Activated CD4-positive, alpha-beta memory T cell treated with anti-CD3 and anti-CD28 coated beads, Interleukin-2, amount 10 ng/mL, durations not matched to agents 7 days and 5 days (primary cell): ENCODE measurements at places on chromosomes 6 and 20. TPM values are rescaled to one million over a fixed set of nuclear protein-coding genes. Genes with fewer than 3 reads are reported as not detected.

STMN3 gene
- total RNA-seq: 20.9 TPM

ACAT2 gene
- total RNA-seq: 98.0 TPM

SLC16A10 gene
- 1.4 TPM for total RNA-seq

LRRC73 gene
- total RNA-seq: 0.23 TPM

BANF2 gene
- total RNA-seq: not detected

IP6K3 gene
- not detected for total RNA-seq

MICA gene
- 12.3 TPM for total RNA-seq

TMEM181 gene
- total RNA-seq: 20.2 TPM

HSD17B8 gene
- 13.0 TPM for total RNA-seq

HLA-DRB5 gene
- 14.0 TPM for total RNA-seq

VIP gene
- not detected for total RNA-seq

FAM83C gene
- not detected for total RNA-seq

DNA sequence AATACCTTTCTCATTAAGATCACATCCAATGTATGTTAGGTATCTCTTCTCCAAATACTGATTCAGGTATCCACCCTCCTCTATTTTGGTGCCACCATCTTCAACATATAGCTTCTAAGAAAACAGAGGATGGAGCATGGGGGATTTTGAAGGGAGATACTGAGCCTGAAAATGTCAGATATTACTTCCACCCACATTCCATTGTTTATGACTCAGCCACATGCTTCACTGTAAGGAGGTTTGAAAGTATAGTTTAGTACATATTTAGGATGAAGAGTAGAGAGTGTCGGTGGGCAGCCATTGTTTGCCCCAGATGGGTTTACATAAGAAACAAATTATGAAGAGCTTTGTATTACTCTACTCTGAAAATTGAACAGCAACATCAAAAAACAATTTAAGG, 286.7 kb downstream of the TFAP2B start:
- H3K4me3 ChIP-seq: no peak overlapping the region
- H3K4me1 ChIP-seq: no peaks in the 10 kb centered on the region
- H3K36me3 ChIP-seq: no peaks in the 10 kb centered on the region
- no peaks in the 10 kb centered on the region for H3K27me3 ChIP-seq
- DNase-seq: no peak
- no peak overlapping the region for H3K27ac ChIP-seq

GRCh38 chr6:46996860-46997641, 45.1 kb downstream of the ADGRF1 start:
- no peaks in the 10 kb centered on the region for H3K4me1 ChIP-seq
- no peaks in the 10 kb centered on the region for H3K36me3 ChIP-seq
- no peak for DNase-seq
- H3K27me3 ChIP-seq: no peaks in the 10 kb centered on the region
- H3K4me3 ChIP-seq: no peak overlapping the region

GRCh38 chr6:34993213-34993612, 104.2 kb downstream of the ANKS1A start:
- H3K27me3 ChIP-seq: no peaks in the 10 kb centered on the region
- no peak overlapping the region for H3K4me3 ChIP-seq
- no peaks in the 10 kb centered on the region for H3K4me1 ChIP-seq
- no peak overlapping the region for H3K27ac ChIP-seq
- no peak for DNase-seq

DNA sequence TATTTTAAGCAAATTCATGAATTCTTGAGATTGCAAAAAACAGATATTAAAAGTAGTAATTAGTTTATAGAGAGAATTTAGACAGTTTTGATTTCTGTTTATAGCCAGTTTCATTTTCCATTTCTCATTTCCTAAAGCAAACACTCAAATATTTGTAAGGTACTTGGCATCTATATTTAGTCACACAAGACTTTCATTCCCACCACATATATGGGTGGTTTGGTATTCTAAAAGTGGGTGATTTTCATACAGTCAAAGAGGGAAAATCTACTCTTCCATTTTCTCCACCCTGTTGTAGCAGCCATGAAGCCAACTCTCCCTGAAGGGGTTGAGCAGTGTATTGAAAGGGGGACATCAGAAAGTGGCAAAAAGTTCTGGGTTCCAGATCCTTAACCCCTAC, 181.1 kb upstream of the SUPT3H start:
- H3K27ac ChIP-seq: no peak overlapping the region
- H3K4me1 ChIP-seq: peaks cover 38% of the 10 kb centered on the region
- H3K27me3 ChIP-seq: no peaks in the 10 kb centered on the region
- peaks cover 17% of the 10 kb centered on the region for H3K36me3 ChIP-seq
- no peak for DNase-seq
- no peak overlapping the region for H3K4me3 ChIP-seq

GRCh38 chr6:53582963-53583362, 38.1 kb upstream of the GCLC start:
- H3K4me1 ChIP-seq: peaks cover 12% of the 10 kb centered on the region
- DNase-seq: no peak
- H3K27me3 ChIP-seq: no peaks in the 10 kb centered on the region
- H3K27ac ChIP-seq: no peak overlapping the region
- H3K36me3 ChIP-seq: no peaks in the 10 kb centered on the region

GRCh38 chr6:548517-548916, 108.4 kb downstream of the HUS1B start:
- H3K4me1 ChIP-seq: peaks cover 63% of the 10 kb centered on the region
- no peaks in the 10 kb centered on the region for H3K27me3 ChIP-seq
- peaks cover 43% of the 10 kb centered on the region for H3K36me3 ChIP-seq
- DNase-seq: peak; percentile 68

DNA sequence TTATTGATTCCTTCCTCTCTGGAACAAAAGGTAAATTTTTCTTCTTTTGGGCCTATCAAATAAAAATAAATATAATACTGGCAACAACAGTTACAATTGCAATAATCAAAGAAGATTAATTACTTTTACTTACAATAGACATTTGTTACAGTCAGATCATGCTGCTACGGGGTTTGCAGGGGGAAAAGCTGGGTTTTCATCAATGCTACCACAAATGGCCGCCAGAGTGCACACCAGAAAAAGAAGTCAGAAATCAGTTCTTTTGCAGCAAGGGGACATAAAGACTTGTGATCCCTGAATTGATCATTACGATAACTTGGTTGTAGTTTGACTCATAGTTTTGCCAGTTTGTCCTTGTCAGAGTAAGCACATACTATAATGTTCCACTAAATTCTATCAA, 714.5 kb upstream of the EYS start:
- no peak overlapping the region for H3K27ac ChIP-seq
- DNase-seq: no peak
- no peak overlapping the region for H3K4me3 ChIP-seq

DNA sequence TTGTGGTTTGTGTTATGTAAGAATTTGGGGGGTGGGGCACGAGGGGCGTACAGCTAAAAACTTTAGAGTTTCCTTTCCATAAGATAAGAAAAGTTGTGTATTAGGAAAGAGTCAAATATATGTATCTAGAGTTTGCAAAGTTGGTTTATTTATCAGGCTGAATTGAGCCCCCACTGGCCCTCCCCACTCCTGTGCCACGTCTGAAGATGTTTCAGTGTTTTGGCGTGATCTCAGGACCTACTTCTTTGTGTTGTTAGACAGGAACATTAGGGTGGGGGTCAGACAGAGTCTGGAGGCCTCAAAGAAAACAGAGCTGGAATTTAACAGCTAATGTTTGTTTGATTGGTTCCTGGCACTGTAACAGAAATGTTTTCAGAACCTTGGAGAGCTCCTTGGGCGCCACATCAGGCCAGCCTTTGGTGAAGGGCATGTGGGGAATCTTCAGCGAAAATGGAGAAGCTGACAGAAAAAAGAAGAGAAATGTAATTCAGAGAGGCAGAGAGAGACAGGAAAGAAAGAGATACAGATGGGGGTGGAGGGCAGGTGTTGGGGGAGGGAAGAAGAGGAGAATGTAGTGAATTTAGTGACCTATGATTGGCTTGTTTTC, 674 bp downstream of the NRSN1 start:
- H3K4me3 ChIP-seq: no peak overlapping the region
- peaks cover 5% of the 10 kb centered on the region for H3K27me3 ChIP-seq
- peak; percentile 30 for DNase-seq
- H3K27ac ChIP-seq: no peak overlapping the region

- no peak overlapping the region for H3K4me3 ChIP-seq
- no peaks in the 10 kb centered on the region for H3K36me3 ChIP-seq
- no peak for DNase-seq
- peaks cover 3% of the 10 kb centered on the region for H3K27me3 ChIP-seq
- no peaks in the 10 kb centered on the region for H3K4me1 ChIP-seq
- H3K27ac ChIP-seq: no peak overlapping the region
Measured at GRCh38 chr20:18832546-18833200, 19.1 kb downstream of the SCP2D1 start.

- H3K4me3 ChIP-seq: no peak overlapping the region
- no peaks in the 10 kb centered on the region for H3K4me1 ChIP-seq
- H3K27ac ChIP-seq: no peak overlapping the region
- H3K36me3 ChIP-seq: no peaks in the 10 kb centered on the region
Measured at GRCh38 chr6:4670824-4671409, 105.3 kb upstream of the CDYL start.

GRCh38 chr6:125019918-125020317, 57.7 kb downstream of the RNF217 start:
- no peak for DNase-seq
- peaks cover 1% of the 10 kb centered on the region for H3K27me3 ChIP-seq
- H3K27ac ChIP-seq: no peak overlapping the region
- H3K36me3 ChIP-seq: no peaks in the 10 kb centered on the region
- H3K4me3 ChIP-seq: no peak overlapping the region

DNA sequence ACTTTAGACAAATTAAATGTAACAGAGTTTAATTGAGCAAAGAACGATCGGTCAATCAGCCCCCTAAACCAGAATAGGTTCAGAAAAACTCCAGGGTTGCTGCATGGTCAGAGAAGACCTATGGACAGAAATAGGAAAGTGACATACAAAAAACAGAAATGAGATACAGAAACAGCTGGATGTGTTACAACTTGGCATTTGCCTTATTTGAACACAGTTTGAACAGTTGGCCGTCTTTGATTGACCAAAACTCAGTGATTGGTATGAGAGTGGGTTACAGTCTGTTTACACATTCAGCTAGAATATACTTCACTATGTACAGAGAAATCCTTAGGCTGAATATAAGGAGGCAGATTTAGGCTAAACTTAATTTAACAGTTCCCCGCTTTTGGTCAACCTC, 19.9 kb downstream of the SRSF6 start:
- DNase-seq: no peak
- H3K27ac ChIP-seq: no peak overlapping the region
- peaks cover 16% of the 10 kb centered on the region for H3K27me3 ChIP-seq
- no peaks in the 10 kb centered on the region for H3K4me1 ChIP-seq
- peaks cover 2% of the 10 kb centered on the region for H3K36me3 ChIP-seq

DNA sequence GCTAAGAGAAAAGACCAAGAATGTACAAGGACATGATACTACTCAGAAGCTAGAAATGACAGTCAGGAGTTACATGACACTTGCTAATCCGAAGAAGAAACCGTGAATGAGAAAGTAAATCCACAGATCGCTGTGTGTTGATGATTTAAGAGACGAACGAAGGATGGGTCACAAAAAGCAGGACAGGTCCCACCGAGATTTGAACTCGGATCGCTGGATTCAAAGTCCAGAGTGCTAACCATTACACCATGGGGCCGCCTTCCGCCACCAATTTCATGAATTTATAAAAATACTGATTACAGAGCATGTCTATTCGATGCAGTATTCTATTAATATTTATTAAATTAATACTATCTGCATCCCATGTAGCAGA, 54.0 kb upstream of the BTN3A2 start:
- H3K4me1 ChIP-seq: peaks cover 63% of the 10 kb centered on the region
- peaks cover 5% of the 10 kb centered on the region for H3K36me3 ChIP-seq
- H3K27ac ChIP-seq: peak overlapping the region; percentile 41
- no peaks in the 10 kb centered on the region for H3K27me3 ChIP-seq

DNA sequence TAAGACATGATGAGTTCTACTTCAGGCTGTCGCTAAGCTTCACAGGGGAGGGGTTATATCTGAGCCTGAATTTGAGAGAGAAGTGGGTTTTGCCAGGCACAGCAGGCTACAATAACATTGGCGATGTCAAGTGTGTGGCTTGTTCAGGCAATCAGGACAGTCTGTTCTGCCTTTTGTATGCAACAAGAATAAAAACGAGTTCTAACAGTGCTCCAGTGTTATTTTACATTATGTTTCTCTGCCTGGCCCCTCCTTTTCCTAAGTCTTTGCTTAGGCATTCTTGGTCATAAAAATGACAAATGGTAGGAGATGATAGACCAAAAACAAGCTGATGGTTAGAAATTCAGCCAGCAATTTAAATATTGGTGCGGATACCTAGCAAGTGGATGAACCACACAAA, 26.8 kb downstream of the PAQR8 start:
- H3K27me3 ChIP-seq: no peaks in the 10 kb centered on the region
- H3K27ac ChIP-seq: peak overlapping the region; percentile 92
- H3K36me3 ChIP-seq: peaks cover 20% of the 10 kb centered on the region
- no peak overlapping the region for H3K4me3 ChIP-seq
- DNase-seq: no peak
- peaks cover 60% of the 10 kb centered on the region for H3K4me1 ChIP-seq

DNA sequence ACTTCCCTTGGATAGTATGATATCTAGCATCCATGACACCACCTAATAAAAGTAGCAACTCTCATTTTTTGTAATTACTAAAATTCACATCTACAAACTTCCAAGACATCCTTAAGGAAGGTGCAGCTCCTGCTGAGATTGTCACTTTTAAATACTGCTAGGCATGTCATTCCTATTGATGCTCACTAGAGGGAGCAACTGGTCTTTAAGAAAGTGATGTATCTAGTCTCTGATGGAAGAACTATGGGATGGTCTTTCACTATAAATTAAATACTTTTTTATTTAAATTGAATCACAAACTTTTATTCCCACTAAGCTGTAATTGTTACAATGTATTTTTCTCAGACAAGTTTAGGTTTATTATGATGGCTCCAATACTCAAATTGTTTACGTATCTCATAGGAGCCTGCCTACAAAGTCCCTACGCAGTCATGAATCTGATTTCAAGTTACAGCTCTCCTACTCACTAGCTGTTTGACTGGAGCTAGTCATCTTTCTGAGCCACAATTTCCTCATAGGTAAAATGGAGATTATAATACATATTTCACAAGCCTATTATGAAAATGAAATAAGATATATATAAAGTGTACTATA, 8.1 kb upstream of the TSPYL1 start:
- H3K36me3 ChIP-seq: no peaks in the 10 kb centered on the region
- no peaks in the 10 kb centered on the region for H3K4me1 ChIP-seq
- H3K27me3 ChIP-seq: no peaks in the 10 kb centered on the region
- no peak for DNase-seq

GRCh38 chr6:156451088-156451487, 326.1 kb upstream of the ARID1B start:
- H3K27ac ChIP-seq: no peak overlapping the region
- no peaks in the 10 kb centered on the region for H3K27me3 ChIP-seq
- no peak for DNase-seq
- no peaks in the 10 kb centered on the region for H3K4me1 ChIP-seq

- H3K27me3 ChIP-seq: no peaks in the 10 kb centered on the region
- H3K4me3 ChIP-seq: no peak overlapping the region
- H3K27ac ChIP-seq: no peak overlapping the region
- DNase-seq: no peak
- no peaks in the 10 kb centered on the region for H3K4me1 ChIP-seq
Measured at GRCh38 chr20:40120827-40121226, 568.2 kb downstream of the MAFB start.
